ENCODE measurements at places on chromosomes 7 and 10.

- no peak for DNase-seq
These were observed 105.7 kb upstream of the C10orf90 start for GRCh38 chr10:126776168-126776567.

DNA sequence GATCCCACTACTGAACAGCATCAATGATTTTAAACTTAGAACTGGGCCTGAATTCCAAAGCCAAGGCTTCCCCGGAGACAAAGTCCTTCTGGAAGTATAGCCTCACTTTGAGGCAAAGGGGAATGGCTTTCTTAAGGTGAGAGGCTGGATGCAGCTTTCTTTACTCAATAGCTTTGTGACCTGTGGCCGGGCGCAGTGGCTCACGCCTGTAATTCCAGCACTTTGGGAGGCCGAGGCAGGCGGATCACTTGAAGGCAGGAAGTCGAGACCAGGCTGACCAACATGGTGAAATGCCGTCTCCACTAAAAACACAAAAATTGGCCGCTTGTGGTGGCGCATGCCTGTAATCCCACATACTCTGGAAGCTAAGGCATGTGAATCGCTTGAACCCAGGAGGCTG lies 3.2 kb upstream of the FGFR2 start:
- no peak for DNase-seq

GRCh38 chr10:34524369-34525091 lies 290.6 kb downstream of the PARD3 start:
- peak; percentile 57 for DNase-seq

- peak; percentile 64 for DNase-seq
These were observed 183.1 kb downstream of the EXOC4 start for GRCh38 chr7:133436014-133436428.

- DNase-seq = no peak
These were observed 206.8 kb downstream of the CUX1 start for GRCh38 chr7:102024005-102024768.

- DNase-seq = no peak
These were observed 81.0 kb upstream of the INSIG1 start for GRCh38 chr7:155216475-155217272.

DNA sequence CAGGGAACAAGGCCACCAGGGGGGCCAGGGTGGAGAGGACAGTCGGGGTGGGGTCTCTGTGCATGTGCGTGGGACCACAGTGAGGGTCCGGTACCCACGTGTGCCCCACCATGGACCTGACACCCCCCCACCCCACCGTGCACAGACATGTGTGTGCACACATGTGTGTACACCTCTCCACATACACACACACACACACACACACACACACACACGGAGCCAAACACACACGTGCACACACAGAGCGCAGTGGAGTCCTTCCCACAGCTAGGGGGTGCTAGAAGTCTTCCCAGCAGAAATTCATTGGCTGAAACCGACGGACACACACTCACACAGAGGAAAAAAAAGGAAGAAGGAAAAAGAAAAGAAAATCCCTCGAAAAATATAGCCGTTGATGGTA lies 42.8 kb upstream of the GNA12 start:
- peak; percentile 89 for DNase-seq
